ENCODE measurements at places on chromosomes 3 and 15.

GRCh38 chr3:128335621-128336296 lies 130.9 kb downstream of the DNAJB8 start:
- no peak for DNase-seq

GRCh38 chr15:100284191-100284590 lies 57.6 kb downstream of the ADAMTS17 start:
- DNase-seq, result no peak

- DNase-seq, result no peak
Observed at GRCh38 chr15:87649175-87649574, 607.4 kb downstream of the NTRK3 start.

DNA sequence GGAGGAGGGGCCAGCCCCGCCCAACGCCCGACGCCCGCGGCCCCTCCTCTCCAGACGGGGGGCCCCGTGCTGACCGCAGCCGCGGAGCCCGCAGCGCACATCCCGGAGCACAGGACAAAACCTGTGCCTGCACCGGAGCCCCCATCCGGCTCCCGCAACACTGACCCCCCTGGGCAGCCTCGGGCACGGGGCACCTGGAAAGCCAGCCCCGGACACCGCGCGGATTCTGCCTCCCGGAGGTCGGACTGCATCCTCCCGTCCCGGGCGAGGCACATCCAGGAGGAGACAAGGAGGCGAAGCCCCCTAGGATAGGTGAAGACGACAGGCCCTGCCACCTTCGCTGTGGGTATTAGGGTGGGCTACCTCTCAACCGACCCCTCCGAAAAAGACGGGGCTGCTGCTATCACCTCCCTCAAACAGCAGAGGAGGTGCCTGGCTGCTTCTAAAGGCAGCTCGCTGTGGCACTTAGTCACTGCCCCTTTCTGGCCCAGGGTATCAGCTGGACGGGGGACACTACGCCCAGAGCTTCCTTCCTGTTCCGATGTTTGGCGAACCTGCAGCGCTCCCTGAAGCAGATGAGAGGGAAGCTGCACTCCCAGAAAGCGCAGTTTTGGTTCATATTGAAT lies 10.6 kb downstream of the XXYLT1 start:
- peak; percentile 23 for DNase-seq

GRCh38 chr3:10492364-10493201 lies 12.8 kb downstream of the ATP2B2 start:
- DNase-seq, result no peak

DNA sequence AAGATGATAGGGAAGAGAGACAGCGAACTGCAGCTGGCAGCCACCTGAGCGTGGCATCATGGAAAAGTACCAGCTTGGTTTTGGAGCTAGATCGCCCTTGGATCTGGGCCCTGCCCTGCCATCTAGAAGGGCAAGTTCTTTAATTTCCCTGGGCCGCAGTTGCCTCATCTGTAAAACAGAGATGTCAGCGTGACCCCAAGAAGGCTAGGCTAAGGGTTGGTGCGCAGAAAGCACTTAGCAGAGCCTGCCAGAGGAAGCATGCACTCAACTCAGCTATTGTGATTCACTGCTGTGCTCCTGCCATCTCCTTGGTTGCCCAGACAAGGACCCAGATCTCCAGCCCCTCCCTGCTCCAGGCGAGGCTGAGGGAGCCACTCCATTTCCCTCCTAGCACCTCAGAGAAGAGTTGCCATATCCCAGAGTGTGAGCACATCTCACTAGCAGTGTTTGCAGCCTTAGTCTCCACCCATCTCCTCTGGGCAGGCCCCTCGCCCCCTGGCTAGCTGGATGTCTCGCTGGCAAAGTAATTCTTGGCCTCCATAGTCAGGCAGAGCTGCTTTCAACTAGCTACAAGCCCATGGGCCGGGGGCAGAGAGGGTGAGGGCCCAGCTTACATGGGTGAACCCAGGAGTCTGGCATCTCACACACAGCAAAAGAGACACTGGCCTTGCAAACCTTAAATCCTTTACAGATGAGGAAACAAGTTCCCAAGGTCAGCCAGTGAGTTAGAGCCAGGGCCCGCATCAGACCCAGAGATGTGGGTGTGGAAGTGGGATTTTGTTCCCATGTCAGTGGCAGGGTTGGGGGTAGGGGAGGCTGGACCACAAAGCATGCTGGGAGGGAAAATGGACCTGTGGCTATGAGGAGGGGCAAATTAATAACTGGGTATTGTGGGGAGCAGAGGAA lies 280.7 kb upstream of the TLE3 start:
- DNase-seq, result no peak

DNA sequence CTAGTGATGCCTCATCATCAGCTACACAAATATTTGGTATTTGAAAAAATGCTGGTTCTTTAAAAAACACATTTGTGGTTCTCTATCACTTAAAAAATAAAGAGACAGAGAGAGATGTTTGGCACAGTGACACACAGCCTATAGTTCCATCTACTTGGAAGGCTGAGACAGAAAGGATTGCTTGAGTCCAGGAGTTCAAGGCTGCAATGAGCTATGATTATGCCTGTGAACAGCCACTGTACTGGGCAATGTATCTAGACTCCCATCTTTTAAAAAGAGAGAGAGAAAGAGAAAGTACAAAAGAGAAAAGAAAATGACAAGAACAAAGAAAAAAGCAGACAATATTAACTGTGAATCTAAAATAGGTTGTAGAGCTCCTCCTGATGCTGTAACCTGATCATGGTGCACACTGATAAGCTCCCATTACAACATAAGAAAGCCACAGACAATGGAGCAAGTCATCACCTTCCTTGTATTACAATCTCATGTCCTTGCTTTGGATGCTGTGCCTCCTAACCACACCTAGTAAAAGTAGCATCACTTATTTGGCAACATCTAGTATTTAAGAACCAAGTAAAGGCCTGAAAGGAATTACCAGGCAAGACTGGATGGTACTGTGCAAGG lies 31.7 kb upstream of the MAP4 start:
- no peak for DNase-seq

All from stimulated activated CD8-positive, alpha-beta memory T cell treated with anti-CD3 and anti-CD28 coated beads, Interleukin-15, amount 100 ng/mL, for 48 hours (primary cell).